Smooth muscle cell of the umbilical artery (primary cell): ENCODE measurements at places on chromosomes 7 and 10. TPM values are rescaled to one million over a fixed set of nuclear protein-coding genes. Genes with fewer than 3 reads are reported as not detected.

Gene CYP3A7
- 0.30 and 1.1 TPM in 2 replicates for total RNA-seq

Gene ASB15
- not detected in 2 replicates for total RNA-seq

Gene SPDYE2
- total RNA-seq, result not detected in 2 replicates

Gene PDZD7
- 1.2 and 1.5 TPM in 2 replicates for total RNA-seq

Gene SPDYE8
- not detected in 2 replicates for total RNA-seq

Gene ENTPD1
- 0.09 TPM in 1 of 2 replicates, not detected in the other for total RNA-seq

Gene AOC1
- not detected in 2 replicates for total RNA-seq

Gene CROT
- 15.3 and 30.9 TPM in 2 replicates for total RNA-seq

Gene PILRA
- total RNA-seq, result 0.89 TPM in 1 of 2 replicates, not detected in the other

Gene KIAA1549
- total RNA-seq, result 3.6 and 4.5 TPM in 2 replicates

Gene TMEM26
- 0.28 and 0.59 TPM in 2 replicates for total RNA-seq

Gene CFAP70
- total RNA-seq, result 0.97 and 1.5 TPM in 2 replicates

Gene HOGA1
- total RNA-seq, result under 0.01 and 0.32 TPM in 2 replicates

Gene CALCR
- total RNA-seq, result not detected in 2 replicates

Gene STARD3NL
- total RNA-seq, result 84.3 and 97.9 TPM in 2 replicates

Gene SDK1
- total RNA-seq, result 0.30 and 0.46 TPM in 2 replicates

Gene SLK
- 43.1 and 55.2 TPM in 2 replicates for total RNA-seq

Gene BTAF1
- 63.2 and 70.9 TPM in 2 replicates for total RNA-seq

Gene FEZF1
- not detected in 2 replicates for total RNA-seq

Gene POMZP3
- total RNA-seq, result 0.88 and 4.8 TPM in 2 replicates

Gene KIF11
- 2.4 and 16.4 TPM in 2 replicates for total RNA-seq

Gene CCL24
- total RNA-seq, result not detected in 2 replicates

Gene TMEM213
- total RNA-seq, result not detected in 2 replicates
